ENCODE measurements at places on chromosomes 16 and 17.

DNA sequence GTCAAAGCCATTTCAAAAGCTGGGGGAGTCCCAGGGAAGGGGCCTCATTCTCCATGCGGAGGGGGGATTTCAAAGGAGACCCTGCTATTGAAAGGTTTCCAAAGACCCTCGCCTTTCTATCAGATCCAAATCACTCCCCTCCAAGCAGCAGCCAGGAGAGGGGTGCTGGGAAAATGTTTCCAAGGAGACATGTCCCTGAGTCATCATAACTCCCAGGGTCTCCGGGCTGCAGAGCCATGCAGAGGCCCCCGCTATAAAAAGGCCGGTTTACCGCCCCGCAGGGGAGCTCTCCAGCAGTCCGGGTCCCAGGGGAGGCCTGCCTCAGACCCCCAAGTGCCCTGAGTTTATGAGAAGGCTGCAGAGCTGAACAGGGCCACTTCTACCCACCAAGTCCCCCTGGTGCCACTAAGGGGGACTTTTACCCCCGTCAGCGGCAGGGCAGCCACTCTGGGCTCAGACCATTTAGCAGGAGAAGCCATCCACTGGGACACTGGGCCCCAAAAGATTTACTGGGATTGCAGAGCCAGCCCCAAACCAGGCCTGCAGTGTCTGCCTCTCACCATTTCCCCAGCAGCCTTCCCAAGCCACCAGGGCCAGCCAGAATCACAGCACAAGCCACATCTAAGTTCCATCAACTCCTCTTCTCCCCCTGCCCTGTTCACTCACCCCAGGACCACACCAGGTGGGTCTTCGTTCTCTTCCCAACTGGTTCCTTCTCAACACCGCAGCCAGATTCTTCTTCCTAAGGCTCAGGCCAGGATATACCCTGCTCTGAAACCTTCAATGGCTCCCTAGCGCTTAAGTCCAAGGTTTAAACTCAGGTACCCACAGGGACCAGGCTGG lies 234.4 kb downstream of the ZNF423 start:
- DNase-seq = no peak

GRCh38 chr16:24409045-24409444 lies 130.3 kb upstream of the RBBP6 start:
- no peak for DNase-seq

- no peak for DNase-seq
Measured at GRCh38 chr17:57084361-57084801, 665 bp upstream of the AKAP1 start.

DNA sequence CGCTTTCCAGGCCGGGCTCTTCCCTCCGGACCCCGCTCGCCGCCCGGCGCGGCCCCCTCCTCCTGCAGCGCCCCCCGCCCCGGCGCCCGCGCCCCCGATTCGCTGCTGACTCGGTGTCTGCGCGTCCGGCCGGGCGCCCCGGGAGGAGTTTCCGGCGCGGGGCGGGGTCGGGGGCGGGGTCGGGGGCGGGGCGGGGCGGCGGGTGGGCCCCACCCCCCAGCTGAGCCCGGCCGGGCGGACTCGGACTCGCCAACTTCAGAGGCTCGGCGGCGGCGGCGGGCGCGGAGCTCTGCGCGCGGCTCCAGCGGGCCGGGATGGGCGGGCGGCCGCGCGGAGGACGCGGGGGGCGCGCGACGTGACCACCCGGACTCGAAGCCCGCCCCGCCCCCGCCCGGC lies at the start of gene METRNL:
Gene METRNL (plus strand): TSS at position 258 of the 396 bp plus-strand sequence. CDS start 207 bp downstream, outside the sequence.
- DNase-seq = peak; percentile 51

DNA sequence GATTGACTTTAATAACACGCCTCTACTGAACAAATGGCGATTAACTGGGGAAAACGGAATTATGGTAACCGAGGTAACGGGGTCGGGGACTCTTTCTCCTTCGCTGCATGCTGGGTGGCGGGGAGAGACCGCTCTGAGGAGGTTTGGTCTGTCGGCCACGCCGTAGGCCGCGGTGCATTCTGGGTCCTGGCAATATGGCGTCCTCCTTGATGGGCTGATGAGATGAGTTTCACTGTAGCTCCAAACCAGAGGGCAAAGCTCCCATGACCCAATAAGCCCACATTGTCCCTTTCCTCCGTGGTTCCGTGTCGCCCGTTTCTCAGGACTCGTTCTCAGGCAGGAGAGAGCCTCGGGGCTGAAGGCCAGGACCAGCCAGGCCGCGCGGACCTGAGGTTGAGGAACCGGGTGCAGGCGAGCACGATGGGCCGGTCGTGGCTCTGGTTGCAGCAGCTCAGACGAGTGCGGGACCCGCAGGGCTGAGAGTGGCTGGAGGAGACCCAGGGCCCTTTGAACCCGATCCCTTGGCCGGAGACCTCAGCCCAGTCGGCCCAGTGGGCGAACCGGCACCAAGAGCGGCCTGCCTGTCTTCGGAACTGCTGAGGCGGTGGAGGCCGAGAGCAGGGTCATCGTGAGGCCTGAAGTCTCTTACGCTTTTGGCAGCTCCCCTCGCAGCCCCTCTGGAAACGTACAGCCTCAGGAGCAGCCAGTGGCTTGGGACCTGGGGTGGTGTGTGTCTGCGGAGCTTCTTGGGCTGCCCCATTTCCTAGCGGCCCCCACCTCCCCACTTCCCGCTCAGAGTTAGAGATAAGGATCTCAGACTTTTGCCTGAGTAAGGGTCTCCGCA lies at the start of gene RPTOR:
Gene RPTOR (plus strand): TSS at position 184 of the 844 bp plus-strand sequence. CDS start 792 bp downstream, outside the sequence.
- DNase-seq = peak; percentile 81

GRCh38 chr16:62970851-62971250 lies 934.6 kb upstream of the CDH8 start:
- DNase-seq = no peak

DNA sequence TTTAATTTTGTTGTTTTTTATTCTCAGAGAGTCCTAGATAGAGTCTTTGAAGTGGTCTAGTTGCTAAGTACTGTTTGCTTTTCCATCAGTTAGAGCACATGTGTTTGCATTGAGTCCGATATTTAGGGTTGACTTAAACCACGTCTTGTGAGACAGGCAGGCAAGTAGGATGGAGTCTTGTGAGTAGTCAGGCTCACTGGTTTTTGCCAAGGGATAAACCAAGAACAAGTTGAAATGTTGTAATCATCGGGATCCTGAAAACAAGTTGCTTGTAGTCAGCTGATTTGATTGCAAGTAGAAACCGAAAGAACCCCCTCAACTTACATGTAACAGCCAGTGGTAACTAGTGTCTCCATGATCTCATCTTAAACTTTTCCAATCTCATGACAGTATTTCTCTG lies 17.2 kb downstream of the ATP6V0A1 start:
- no peak for DNase-seq

DNA sequence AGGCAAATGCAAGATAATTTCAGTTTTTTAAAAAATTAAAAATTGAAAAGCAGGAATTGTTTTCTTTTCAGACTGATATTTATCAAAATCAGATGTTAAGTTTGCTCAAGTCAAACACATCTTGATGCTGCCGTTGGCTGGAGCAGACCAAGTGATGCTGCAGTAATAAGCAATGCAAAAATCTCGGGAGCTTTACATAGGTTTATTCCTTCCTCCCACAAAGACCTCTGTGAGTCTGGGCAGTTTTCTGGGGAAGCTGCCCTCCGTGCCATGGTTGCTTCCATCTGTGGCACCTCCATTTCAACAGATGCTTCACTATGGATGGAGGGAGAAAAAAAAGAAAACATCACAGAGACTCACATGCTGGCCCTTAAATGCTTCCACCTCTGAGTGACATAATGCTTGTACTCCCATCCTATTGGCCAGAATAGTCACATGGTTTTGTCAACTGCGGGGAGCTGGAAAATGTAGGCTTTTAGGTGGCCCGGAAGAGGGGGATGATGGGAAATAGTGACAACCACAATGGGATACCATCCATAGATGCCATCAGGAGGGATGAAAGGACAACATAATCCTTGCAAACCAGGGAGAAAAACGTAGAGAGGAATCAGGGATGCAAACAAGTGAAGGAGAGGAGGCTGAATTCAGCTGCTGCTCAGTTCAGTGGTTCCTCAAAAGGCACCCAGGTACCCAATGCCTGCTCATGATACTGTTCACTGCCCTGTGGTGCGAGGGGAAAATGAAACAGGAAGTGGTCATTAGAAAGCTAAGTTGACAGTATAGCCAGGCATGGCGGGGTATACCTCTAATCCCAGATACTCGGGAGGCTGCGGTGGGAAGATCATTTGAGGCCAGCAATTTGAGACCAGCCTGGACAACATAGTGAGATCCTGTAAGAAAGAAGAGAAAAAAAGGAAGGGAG lies 13.5 kb upstream of the ERCC4 start:
- DNase-seq = no peak

DNA sequence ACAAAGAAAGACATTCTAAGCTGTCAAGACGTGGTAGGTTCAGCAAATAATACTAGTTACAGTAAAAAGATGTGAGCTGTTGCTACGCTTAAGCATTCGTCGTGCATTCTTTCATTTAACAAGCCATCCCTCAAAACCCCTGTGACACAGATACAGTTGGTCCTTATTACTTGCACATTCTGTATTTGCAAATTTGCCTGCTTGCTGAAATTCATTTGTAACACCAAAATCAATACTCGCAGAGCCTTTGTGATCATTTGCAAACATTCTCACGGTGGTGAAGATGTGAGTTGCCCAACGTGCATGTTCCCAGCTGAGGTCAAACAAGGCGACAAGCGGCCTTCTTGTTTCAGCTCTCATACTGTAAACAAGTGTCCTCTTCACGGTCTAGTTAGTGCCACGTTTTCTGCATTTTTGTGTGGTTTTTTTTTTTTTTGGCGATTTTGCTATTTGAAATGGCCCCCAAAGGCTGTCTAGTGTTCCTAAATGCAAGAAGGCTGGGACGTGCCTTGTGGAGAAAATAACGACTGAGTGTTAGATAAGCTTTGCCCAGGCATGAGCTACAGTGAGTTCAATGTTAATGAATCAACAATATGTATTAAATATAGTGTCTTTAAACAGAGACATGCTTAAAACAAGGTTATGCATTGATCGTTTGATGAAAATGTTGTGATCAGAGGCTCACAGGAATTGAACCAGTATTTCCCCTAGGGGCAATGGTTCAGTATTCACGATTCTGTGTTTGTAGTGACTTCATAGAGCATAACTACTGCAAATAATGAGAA lies 84.1 kb downstream of the RAB11FIP4 start:
- DNase-seq = no peak

DNA sequence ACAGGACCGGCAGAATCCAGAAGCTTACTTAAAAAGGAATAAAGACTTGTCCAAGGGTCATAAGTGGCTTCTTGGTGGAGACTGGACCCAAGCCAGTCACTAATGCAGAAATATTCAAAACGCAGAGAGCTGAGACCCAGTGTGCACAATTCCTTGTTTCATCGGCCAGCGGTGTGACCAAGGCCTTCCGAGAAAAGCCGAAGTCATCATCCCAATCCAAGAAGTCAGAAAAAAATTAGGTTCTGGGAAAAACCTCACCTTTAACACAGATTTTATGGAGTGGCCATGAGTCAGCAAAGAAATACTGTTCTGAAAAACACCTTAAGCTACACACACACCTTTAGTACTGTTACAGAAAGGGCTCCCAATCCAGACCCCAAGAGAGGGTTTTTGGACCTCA lies 1.0 kb upstream of the GCSH start:
- no peak for DNase-seq

DNA sequence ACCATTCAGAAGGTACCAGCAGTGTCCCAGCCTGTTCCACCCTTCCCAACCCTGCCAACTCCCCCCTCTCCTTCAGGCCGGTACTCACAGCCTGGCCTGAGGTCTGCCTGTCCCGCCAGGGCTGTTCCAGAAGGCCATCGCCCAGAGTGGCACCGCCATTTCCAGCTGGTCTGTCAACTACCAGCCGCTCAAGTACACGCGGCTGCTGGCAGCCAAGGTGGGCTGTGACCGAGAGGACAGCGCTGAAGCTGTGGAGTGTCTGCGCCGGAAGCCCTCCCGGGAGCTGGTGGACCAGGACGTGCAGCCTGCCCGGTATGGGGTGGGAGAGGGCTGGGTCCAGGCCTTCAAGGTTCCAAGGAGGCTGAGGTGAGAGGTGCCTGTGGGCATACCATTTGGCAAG lies 5.3 kb upstream of the SPEM1 start:
- no peak for DNase-seq

DNA sequence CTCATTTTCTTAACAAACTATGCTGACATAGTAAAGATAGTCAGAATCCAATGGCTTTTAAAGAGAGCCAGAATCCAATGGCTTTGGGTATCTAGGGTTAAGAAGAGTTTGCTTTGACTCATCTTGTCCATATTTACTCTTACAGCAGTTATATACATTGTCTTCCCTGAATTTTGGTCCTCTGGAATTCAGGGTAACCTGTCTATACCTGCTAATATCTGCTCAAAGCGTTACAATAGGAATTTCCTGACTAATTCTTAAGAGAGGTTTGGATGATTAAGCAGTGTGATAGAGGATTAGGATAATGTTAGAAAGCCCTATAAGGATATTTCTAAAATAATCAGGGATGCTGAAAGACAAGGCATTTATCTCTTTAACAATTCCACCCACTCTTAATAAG lies 2.0 kb upstream of the CDH8 start:
- no peak for DNase-seq

Measured in GDM1 (cell line).